ENCODE measurements at places on chromosomes 11 and 22.

- no peak for DNase-seq
Measured at GRCh38 chr11:93844568-93844967, 5.8 kb downstream of the VSTM5 start.

DNA sequence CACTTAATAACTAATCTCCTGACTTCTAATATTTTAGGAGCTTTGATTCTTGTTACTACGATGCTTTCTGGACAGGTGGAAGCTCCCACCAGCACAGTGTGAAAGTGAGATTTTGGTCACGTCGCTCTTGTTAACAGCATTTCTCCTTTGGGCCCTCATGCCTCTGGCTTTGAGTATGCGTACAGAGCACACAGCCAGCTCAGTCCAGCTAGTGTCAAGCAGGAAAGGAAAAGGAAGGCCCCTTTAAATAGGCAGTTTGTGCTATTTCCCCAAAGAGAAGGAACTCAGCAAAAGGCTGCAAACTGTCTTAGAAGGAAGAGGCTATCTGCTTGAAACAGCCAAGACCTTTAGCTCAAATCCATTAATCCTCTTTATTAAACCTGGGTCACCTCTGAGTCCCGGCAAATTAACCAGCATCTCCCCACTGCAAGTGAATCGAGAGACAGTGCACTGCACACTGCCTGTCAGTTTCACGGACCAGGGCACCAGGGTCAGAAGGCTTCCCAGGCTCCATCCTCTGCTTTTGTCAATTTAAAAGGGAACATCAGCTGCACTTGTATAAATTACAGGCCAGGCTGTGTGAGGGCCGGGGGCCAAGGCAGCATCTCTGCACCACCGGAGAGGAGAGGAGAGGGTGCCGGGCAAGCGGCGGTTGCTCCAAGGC, 34.7 kb downstream of the OPCML start:
- no peak for DNase-seq

DNA sequence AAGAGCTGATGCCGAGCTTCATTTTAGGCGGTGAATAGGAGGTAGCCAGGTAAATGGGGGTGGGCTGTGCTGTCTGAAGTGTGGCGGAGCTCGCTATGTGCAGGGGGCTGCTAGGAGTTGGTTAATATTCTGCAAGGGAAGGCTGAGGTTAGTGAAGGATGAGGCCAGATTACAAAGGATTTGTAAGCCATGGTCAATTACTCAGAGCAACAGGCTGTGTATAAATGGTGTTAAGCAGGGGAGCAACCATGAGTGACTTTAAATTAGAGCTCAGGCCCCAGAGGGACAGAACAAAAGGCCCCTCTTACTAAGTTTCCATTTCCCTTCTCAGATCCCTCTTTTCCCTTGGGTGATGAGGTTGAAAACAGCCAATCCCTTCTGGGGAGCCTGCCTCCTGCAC, 7.3 kb upstream of the MCAM start:
- DNase-seq = no peak

DNA sequence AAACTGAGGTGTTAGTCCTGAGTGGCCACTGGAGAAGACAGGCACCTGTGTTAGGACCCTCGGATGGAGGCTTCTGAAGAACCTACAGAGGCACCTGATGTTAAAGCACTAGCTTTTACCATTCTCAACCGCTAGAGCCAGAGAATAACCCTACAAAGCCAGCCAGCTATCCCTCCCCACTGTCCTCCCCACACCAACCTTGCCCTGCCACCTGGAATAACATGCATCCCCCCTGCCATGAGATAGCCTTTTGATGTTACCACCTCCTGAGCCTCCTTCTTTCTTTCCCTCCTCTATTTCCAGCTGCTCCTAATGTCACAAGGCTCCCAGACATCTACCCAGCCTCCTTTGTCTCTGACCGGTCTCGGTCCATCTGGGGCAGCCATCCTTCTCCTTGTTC, 28.1 kb downstream of the COMMD9 start:
- peak; percentile 15 for DNase-seq

GRCh38 chr11:129705341-129705740, 110.3 kb upstream of the TMEM45B start:
- DNase-seq = no peak

DNA sequence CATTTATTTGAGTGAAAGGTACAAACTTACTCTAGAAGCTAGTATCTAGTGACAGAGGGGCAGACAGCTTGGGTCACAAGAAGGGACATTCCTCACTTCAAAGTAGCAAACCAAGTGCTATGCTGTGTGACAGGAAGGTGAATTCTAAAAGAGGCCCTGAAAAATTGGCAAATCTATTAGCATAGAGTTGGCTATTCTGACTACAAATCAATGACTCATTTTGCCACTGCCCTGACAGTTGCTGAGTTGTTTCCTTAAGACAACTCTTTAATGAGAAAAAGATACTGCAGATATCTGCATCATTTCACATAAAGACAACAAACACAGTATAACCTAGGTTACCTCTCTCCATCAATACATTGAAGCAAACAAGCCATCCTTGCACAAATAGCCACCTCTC, 524.0 kb upstream of the LRRC4C start:
- DNase-seq = no peak

DNA sequence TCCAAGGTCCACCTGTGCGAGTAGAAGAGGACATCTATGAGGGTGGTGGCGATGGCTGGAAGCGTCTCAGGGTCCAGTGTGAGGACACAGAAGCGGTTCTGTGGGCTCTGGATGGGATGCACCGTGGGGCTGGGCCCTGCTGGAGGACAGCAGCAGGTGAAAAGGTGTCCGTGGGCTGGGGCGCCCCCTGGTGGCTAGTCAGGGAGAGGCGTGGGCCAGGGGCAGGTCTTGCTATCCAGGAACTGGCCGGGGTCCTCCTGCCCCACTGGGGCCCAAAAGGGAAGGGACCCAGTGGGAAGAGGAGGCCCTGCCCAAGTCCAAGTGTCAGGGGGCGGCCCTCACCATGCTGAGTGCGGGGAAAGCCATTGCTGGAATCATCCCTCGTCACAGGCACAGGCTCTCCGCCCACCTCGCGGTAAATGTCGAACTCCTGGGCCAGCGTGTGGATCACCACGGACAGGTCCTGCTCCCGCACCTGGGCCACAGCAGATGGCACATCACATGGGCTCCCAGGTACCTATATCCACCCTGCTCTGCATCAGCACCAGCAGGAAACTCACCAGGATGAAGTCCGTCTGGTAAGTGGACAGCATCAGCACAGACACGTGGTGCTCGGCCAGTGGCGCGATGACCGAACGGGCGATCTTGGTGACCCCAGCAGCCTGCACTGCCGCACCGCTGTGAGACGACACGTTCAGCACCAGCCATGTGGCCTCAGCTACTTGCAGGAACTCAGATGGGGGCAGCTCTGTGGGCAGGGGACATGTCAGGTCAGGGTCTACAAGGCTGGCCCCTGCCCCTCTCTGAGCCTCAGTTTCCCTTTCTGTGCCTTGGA, 2.3 kb downstream of the CASTOR1 start:
- DNase-seq = peak; percentile 81

DNA sequence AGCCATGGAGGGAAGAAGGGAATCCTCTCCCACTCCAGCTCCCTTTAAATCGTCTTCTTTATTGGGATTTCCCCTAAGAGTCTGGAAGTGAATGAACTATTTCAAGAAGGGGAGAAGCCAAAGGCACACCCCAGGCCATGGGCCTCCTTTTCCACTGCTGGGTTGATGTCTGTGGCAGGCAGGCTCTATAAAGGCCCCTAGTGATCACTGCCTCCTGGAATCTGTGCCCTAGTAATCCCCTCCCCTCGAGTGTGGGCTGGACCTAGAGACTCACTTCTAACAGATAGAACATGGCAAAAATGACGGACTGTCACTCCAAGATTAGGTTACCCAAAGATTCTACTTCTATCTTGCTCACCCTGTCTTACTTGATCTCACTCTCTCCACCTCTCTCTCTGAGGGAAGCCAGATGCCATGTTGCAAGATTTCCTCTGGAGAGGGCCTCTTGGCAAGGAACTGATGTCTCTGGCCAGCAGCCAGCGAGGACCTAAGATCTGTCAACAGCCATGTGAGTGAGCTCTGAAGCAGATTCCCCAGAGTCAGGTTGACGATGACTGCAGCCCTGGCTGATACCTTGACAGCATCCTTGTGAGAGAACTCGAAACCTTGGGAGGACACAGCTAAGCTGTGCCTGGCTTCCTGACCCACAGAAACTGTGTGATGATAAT, 444.8 kb downstream of the SOX6 start:
- DNase-seq = no peak

DNA sequence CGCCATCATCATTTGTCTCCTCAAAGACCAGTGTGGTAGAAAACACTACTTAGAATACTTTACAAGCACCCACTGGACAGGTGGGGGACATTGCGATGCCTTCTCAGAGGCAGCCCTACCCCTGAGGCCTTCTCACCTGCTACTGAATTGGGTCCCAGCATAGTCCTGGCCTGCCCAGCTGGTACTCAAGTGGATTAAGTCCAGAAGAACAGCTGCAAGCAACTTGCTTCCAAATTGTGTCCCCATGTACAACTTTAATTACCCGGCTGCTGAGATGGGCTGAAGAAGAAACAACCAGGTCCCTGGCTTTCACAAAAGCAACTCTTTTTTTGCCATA, 12.3 kb downstream of the ABTB2 start:
- DNase-seq = no peak

DNA sequence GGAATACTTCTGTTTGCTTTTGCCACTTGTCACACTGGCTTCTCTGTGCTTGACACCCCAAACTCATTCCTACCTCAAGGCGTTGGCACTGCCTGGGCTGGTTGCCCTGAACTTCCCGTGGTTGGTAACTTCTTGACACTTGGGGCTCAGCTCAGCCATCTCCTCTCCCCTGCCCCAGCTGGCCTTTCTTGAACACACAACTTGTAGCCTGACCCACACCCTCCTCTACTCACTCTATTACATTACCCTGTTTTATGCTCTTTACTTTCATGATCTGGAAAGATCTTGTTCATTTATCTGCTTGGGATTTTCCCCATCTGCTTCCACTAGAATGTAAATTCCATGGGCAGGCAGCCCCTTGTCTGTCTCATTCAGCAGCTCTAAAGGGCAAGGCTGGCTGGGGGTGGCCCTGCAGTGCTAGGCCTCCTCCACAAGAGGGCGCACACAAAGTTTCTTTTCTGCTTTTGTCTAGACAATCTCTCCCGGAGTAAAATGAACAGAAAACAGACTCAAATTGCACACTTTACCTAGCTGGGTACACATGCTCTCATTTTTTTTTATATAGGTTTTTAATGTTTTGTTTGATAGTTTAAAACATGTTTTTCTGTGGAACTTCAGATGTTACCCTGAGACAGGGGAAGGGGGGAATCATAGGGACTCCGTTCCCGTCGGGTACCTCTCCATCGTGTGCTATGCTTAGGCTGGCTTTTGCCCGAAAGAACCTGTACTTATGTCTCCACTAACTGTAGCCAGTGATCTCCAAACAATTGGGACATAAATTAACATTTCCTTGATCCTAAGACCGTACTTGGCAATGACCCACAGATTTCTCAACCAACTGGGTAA, 16.4 kb upstream of the MRGPRX2 start:
- peak; percentile 74 for DNase-seq

DNA sequence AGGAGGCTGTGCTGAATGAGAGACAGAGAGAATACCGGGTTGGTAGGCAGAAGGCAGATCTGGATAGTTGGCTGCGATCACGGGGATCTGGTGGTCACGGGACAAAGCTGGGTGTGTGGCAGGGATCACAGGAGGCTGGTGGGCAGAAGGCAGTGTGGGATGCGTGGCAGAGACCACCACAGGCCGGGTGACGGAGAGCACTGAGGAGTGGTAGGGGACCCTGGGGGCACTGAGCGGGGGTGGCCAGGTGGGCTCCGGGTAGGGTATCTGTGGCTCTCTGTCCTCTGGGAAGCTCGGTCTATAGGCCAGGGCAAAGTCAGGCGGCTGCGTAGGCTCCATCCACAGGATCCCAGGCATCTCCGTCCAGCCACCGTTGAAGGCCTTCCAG, 1.4 kb downstream of the CD248 start:
- no peak for DNase-seq

DNA sequence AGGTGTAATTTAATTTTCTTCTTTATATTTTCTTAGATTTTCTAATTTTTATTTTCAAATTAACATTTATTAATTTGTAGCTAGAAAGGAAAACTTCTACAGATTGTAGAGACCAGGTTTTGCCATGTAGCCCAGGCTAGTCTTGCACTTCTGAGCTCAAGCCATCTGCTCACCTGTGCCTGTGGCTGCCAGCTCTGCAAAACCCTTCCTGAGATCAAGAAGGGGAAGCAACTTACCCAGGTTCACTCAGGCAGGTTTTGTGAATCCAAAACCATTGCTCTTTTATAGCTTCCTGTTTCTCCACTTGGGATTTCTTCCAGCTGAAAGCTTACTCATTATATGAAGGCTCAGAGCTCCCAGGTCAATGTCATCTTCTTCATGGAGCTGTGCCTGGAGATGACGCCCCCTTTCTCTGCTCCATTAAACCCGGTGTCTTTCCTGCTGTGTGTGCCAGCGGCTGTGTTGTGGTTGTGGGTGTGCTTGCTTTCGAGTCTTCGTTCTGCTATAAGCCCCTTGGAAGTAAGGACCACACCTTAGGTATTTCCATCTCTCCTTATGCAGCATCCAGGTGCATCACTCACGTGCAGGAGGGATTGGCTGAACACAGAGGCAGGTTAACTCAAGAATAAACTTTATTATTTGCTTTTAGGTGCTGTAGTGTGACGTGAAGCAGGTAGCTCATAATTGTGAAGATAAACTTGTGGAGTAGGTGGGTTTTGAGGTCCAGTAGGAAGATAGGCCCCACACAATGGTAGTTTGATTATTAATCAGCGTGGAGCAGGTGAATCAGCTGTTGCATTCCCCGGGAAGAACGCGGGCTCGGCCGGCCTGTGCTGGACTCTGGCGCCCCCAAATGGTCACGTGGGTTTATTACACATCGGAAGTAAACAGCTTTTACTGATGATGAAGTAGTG, 42.2 kb upstream of the INCENP start:
- DNase-seq = peak; percentile 89

- no peak for DNase-seq
Measured at GRCh38 chr11:13339195-13340153, 61.9 kb downstream of the BMAL1 start.

Data from right forelimb (tissue), 1 donor.